Stimulated activated CD8-positive, alpha-beta memory T cell treated with anti-CD3 and anti-CD28 coated beads, Interleukin-7, amount 100 ng/mL, for 48 hours (primary cell): ENCODE measurements at places on chromosomes 7 and 10.

DNA sequence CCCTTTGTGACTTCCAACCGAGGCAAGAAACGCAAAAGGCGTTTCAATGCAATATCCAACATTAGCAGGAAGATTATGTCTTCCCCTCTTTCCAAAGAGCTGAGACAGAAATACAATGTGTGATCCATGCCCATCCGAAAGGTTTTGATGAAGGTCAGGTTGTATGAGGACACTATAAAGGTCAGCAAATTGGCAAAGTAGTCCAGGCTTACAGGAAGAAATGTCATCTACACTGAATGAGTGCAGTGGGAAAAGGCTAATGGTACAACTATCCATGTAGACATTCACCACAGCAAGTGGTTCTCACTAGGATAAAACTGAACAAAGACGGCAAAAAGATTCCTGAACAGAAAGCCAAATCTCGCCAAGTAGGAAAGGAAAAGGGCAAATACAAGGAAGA is 27.8 kb upstream of the DNA2 start:
- no peak for DNase-seq

DNA sequence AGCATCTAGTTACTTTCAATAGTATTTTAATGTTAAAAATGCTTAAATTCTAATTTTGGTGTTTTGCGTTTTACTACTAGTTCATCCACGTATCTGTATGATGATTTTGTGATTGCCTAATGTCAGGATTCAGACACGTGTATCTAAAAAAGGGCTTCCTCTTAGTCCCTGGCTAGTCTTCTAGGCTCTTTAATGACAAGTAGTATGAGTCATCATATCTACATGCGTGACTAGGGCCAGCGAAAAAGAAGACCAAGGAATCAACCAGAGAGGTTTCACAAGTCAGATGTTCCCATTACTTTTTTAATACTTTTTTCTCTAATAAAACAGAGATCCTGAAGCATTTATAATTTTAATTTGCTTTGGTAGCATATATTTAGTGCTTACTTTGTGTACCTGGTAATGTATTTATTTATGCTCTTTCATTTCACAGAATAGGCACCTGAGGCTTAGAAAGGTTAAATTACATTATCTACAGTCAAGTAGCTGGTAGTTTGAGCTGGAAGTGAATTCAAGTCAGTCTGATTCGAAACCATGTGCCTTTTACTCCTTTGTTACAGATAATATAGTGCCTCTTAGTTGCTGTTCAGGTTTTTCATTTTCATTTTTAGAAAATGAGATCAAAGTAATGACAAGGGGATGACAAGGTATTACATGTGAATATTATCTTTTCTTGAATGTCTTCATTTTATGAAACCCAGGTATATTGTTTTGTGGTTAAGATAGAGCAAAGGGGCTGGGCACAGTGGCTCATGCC is 140.3 kb downstream of the FOXP2 start:
- DNase-seq, result no peak

GRCh38 chr7:44539669-44540506 is 1.2 kb downstream of the NPC1L1 start:
- no peak for DNase-seq

DNA sequence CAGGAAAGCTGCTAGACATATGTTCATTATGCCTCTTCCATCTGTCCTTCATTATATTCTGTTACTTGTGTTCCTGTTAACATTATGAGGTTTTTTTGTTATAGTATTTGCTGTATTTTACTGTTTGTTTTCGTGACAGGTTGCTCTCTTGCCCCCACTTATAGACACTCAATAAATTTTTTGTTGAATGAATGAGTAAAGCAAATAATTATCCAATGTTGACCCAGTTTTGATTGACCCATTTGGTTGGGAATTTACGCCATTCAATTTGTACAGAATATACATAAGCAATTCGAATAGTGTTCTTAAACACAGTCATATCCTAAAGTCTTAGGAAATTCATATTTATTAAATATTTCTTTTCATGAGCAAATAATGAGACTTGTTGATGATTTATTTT is 11.8 kb downstream of the CCSER2 start:
- no peak for DNase-seq

- no peak for DNase-seq
Measured at GRCh38 chr7:45069444-45070253, 19.1 kb downstream of the NACAD start.
